ENCODE measurements at places on chromosomes 1 and 21. TPM values are rescaled to one million over a fixed set of nuclear protein-coding genes. Genes with fewer than 3 reads are reported as not detected.

GRCh38 chr1:54489627-54490250 is 58.3 kb upstream of the ACOT11 start:
- no peaks in the 10 kb centered on the region for H3K27me3 ChIP-seq
- H3K36me3 ChIP-seq = no peaks in the 10 kb centered on the region
- H3K4me3 ChIP-seq = no peak overlapping the region
- H3K27ac ChIP-seq = no peak overlapping the region
- no peak for DNase-seq

GRCh38 chr1:79929356-79929755 is 922.8 kb upstream of the ADGRL4 start:
- no peaks in the 10 kb centered on the region for H3K4me1 ChIP-seq
- no peaks in the 10 kb centered on the region for H3K36me3 ChIP-seq
- H3K4me3 ChIP-seq = no peak overlapping the region
- H3K27me3 ChIP-seq = no peaks in the 10 kb centered on the region
- no peak for DNase-seq
- no peak overlapping the region for H3K27ac ChIP-seq

- H3K27ac ChIP-seq = no peak overlapping the region
- DNase-seq = no peak
- peaks cover 6% of the 10 kb centered on the region for H3K4me1 ChIP-seq
- H3K27me3 ChIP-seq = no peaks in the 10 kb centered on the region
Measured at GRCh38 chr1:117600966-117601365, 4.9 kb upstream of the TENT5C start.

The TAS1R1 gene
- not detected for total RNA-seq

DNA sequence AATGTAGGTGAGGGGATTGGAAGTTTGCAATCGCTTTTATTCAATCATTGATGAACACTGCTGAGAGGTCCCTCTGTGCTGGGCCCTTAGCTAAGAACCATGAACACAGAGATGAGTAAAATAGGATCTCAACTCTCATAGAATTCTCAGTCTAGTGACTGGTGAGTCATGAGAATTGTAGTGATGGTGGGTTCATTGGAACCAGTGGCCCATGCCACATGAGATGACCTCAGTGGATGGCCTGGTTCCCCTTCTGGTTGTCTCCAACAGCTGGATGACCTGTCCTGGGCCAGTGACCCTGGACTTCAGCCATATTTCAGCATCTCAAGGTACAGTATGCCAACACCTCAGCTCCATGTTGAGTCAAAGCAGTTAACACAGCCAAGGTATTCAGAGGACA is 21.3 kb upstream of the S100A10 start:
- H3K27ac ChIP-seq = no peak overlapping the region
- no peak for DNase-seq
- H3K36me3 ChIP-seq = no peaks in the 10 kb centered on the region
- no peaks in the 10 kb centered on the region for H3K4me1 ChIP-seq
- no peak overlapping the region for H3K4me3 ChIP-seq
- H3K27me3 ChIP-seq = no peaks in the 10 kb centered on the region

DNA sequence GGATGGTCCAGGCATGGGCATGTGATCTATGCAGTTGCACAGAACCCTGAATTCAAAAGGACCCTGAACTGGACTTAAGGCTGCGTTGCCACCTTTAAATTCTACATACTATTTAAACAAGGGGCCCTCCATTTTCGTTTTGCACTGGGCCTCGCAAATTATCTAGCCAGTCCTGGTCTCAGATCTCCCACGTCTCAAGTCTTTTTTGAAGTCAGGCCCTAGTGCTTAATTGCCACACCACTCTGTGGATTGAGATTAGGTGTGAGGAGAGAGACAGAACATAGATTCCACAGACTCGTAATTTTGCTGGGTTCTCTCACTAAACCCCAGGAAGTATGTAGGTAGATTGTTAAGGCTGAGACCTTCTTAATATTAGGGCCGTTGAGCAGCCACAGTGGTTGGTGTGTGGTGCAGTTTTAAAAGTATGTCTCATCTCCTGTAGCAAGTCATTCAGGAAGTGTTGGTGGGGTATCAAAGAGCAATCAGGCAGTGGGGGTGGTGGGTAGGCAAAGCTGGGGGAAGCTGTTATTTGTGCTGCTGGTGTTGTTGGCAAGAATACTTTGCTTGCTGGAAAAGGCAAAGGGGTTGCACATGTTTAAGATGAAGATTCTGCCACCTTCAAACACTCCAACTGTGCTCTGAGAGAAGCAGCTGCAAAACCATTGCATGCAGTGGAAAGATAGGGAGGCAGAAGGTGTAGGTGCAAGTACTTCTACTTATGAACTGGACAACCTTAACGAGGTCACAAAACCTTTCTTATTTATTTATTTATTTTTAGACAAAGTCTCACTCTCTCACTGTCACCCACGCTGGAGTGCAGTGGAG is 11.2 kb downstream of the CD84 start:
- H3K27me3 ChIP-seq = no peaks in the 10 kb centered on the region
- H3K4me3 ChIP-seq = no peak overlapping the region

DNA sequence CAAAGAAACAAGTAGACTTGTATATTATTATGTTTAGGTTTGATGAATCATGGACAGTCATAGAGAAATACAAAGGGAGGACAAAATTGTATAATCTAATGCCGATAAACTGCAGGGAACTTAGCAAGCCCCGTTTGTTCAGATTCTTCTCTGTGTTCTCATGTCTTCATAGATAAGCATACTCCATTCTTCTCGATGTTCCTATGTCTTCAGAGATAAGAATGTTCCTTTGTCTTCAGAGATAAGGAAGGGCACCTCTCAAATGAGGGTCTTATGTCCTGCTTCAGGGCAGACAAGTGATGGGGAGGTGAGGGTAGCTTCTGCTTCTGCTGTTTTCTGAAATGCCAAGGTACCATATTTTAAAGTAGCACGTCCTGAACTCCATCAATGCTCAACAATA is 19.7 kb upstream of the TADA1 start:
- no peak overlapping the region for H3K27ac ChIP-seq
- no peaks in the 10 kb centered on the region for H3K27me3 ChIP-seq
- no peak overlapping the region for H3K4me3 ChIP-seq
- H3K4me1 ChIP-seq = no peaks in the 10 kb centered on the region

GRCh38 chr1:220708936-220709801 is 19.0 kb downstream of the C1orf115 start:
- DNase-seq = no peak
- H3K27me3 ChIP-seq = no peaks in the 10 kb centered on the region

DNA sequence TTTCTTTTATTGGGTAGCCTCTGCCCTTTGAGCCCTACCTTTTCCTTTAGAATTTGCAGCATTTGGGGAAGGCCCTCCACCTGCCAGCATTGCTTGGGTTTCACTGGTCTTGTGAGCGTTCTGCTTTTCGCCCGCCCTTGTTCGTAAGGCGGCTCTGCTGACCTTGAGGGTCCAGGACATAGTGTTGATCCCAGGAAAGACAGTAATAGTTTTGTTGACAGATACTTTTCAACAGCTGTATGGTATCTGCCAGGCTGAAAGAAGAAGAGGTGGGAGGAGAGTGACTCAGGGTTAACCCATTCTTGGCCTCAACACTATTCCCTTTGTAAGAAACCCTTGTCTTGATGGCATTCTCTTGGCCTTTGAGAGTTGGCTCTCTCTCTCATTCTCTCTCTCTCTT is 113.4 kb upstream of the SPAG17 start:
- no peak for DNase-seq
- H3K36me3 ChIP-seq = no peaks in the 10 kb centered on the region
- no peak overlapping the region for H3K27ac ChIP-seq
- H3K4me3 ChIP-seq = no peak overlapping the region

The BLACAT1 gene
- total RNA-seq = 3.6 TPM

The CFHR1 gene
- not detected for total RNA-seq

The LCE3D gene
- not detected for total RNA-seq

DNA sequence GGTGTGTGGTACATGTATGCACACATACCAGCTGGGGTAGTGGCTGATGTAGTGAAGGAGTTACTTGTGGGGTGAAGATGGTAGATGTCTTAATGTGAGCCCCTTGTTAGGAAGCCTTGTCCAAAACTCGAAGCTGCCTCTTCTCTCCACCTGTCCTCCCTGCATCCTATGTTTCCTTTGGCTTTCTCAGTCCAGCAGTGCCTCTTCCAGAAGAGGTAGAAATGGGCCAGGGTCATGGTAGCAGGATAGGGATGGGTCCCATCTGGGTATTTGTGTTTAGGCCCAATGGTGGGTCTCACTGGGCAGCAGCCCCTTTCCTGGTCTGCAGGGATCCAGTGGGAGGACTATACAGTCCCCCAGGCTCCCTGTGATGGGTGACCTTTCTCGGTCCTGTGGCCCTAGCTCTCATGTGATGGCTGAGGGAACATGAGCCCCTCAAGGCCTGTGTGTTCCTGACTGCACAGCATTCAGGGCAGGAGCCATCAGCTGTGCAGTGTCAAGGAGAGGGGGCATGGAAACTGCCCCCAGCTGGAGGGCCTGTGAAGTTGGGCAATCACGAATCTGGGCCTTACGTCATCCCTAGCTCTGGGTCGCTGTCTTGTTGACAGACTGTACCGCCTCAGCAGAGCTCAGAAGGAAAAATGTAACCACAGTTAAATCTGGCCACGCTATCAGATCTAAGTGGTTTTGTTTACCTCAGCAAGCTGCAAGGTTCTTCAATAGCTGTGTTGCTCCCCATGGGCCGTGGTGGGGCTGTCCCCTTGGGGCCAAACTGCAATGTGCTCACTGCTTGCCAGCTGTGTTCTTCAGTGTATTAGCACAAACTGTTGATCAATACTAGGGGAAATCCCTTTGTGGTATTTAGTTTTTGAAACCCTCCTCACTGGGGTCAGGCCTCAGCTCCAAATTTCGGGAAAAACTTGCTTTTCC is 82.7 kb downstream of the NOS1AP start:
- no peaks in the 10 kb centered on the region for H3K36me3 ChIP-seq
- no peak overlapping the region for H3K4me3 ChIP-seq
- DNase-seq = no peak
- H3K4me1 ChIP-seq = no peaks in the 10 kb centered on the region
- no peak overlapping the region for H3K27ac ChIP-seq

GRCh38 chr1:29259802-29260441 is 23.6 kb downstream of the PTPRU start:
- H3K27me3 ChIP-seq = no peaks in the 10 kb centered on the region
- peak; percentile 52 for DNase-seq
- no peak overlapping the region for H3K4me3 ChIP-seq
- peaks cover 12% of the 10 kb centered on the region for H3K4me1 ChIP-seq

DNA sequence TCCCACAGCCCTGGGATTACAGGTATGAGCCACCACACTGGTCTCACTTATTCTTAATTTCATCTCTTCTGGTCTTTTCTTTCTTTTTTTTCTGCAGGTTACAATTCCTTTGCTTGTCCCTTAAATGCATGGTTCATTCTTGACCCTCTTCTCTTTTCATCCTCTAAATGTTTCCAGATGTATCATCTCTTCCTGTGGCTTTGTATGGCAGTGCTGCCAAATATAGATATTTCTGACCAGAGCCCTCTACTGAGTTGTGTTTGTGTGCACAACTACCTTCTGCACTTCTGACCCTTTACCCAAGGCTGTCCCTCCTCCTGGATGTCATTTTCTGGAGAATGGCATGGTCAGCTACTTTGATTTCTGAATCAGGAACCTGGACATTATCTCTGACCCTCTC is 32.5 kb downstream of the OLFML3 start:
- H3K4me3 ChIP-seq = no peak overlapping the region
- no peak for DNase-seq
- H3K36me3 ChIP-seq = no peaks in the 10 kb centered on the region
- no peak overlapping the region for H3K27ac ChIP-seq

Data from thyroid gland (tissue), 4 donors.